AML-193 (cell line): ENCODE measurements at places on chromosomes 2 and 18.

DNA sequence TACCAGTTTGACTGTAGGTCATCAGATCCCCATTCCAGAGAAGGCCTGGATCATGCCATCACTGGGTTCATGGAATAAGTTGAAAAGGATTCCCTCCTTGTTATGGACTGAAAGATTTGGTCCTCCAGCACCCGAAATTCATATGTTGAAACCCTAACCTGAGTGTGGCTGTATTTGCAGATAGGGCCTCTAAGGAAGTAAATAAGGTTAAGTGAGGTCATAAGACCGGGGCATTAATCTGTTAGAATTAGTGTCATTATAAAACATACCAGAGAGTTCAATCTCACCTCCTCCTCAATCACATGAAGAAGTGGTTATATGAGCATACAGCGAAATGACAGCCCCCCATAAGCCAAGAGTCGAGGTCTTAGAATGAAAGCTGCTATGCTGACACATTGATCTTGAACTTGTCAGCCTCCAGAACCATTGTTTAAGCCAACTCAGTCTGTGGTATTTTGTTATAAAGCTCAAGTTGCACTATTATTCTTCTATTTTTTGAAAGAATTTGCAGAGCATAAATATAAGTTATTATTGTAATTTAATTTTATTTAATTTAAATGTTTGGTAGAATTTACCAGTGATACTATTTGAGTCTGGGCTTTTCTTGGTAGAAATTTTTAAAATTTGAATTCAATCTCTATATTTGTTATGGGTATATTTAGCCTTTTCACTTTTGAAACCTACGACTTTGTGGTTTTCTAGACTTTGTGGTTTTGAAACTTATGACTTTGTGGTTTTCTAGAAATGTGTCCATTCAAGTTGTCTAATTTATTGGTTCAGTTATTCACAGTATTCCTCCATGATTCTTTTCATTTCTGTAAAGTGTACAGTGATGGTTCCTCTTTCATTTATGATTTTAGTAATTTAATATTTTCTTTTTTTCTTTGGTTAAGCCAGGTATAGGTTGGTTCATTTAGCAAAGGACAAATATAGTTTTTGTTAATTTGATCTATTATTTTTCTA is 1206.7 kb upstream of the CDH2 start:
- DNase-seq = no peak

- no peak for DNase-seq
These were observed 58.3 kb upstream of the PXDN start for GRCh38 chr2:1802469-1803216.

DNA sequence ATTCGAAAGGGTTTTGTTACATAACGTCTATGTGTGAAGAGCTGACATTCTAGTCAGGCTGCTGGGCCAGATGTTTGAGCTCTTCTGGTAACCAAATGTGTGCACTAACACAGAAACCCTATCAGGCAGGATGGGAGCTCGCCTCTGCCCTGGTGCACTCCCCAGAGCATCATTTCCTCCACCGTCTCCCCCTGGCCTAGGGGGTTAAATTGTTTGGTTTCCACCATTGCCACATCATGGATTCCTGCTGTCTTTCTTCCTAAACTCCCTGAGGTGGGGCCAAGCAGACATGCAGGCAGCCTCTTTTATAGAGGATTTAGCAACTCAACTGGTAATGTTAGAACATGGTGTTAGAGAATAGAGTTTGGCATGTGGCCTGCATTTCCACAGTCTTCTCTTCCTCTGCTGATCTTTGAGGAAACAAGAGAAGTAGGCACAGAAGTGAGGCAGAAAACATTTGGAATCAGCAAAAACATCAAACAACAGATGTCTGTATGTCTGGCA is 87.3 kb downstream of the ANTXR1 start:
- no peak for DNase-seq

DNA sequence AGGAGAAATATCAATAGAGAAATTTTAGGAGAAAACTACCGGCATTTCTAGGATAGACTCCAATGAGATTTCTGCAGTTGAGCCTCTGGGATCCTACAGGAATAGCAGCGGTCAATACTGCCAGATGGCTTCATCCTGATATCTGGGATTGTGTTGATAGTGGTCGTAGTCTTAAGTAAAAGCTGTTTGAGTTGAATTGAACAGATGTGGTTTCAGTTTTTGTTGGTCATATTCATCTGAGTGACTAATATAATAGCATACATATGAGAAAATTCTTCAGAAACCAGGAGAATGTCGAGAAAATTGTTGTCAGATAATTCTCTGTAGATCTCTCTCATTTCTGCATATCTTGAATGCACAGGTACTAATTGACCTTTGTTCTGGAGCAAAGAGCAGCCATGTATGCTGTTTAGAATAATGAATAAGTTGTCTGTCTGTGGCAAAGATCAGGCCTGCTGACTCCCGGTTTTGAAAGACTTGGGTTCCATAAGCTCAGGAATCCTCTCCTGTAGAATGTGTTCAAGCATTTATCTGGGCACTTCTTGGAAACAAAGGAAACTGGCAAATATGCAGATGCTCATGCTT is 288.1 kb downstream of the TMX3 start:
- DNase-seq = no peak

GRCh38 chr18:9421901-9422327 is 53.4 kb upstream of the RALBP1 start:
- DNase-seq = no peak

GRCh38 chr18:10322004-10322403 is 132.4 kb upstream of the APCDD1 start:
- no peak for DNase-seq
